T1000 (cell line): ENCODE measurements at places on chromosomes 4 and X.

GRCh38 chrX:103716962-103717361 lies 6.3 kb downstream of the TMEM31 start:
- no peak for DNase-seq

DNA sequence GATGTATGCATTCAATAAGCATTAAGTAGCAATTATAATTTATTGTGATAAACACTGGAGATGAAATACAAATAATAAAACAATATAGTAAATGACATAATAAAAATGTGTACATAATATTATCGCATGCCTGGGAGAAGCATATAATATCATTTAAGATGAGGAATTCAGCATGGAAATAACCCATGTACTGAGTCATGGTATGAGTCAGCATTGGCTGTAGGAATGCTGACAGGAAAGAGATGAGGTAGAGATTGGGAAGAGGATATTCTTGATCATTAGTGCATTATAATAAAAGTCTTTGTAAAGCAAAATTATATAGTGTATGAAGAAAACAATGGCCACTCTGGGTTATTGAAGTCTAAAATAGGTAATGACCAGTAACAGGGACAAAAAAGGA lies 82.8 kb downstream of the MAGEB10 start:
- no peak for DNase-seq

- peak; percentile 23 for DNase-seq
These were observed 726.6 kb downstream of the TRAM1L1 start for GRCh38 chr4:116358633-116359222.

GRCh38 chr4:120000591-120001296 lies 65.9 kb downstream of the MAD2L1 start:
- no peak for DNase-seq

GRCh38 chr4:71074452-71075299 lies 81.2 kb downstream of the DCK start:
- no peak for DNase-seq

DNA sequence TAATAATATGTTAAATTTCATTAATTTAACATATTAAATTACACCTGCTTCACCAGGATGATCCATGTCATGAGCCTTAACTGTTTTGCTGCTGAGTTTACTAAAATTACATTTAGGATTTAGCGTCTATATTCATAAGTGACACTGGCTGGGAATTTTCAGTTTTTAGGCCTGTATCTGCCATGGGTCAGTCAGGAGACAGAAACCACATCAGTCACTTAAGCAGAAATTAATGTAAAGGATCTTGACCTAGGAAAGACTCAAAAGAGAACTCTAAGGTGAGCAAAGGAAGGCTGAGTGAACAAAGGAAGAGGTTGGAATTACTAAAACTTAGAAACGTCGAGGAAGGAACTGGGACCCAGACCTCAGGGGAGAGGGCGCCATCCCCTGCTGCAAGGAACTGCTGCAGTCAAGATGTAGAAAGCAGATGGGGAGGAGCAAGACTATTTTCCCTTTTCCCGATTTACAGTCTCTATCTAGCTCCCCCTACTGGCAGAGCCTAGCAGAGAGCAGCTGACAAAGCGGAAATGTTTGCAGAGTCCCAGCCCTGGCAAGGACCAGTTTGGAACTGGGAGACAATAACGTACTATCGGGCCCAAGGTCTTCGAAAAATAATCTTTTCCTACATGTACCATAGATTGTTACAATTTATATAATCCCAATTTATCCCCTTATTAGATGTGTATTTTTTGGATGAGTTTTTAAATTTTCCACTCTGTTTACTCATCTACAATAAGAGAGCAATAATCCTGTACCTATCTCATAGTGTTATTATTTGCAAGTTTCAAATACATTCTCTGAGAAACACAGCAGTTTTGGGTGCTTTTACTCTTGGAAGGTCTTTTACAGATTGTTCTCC lies 22.6 kb upstream of the RBBP7 start:
- no peak for DNase-seq

- DNase-seq, result no peak
These were observed 26.7 kb upstream of the SLC10A7 start for GRCh38 chr4:146548443-146548842.

- no peak for DNase-seq
These were observed 151.0 kb upstream of the DKK2 start for GRCh38 chr4:107187091-107187490.

DNA sequence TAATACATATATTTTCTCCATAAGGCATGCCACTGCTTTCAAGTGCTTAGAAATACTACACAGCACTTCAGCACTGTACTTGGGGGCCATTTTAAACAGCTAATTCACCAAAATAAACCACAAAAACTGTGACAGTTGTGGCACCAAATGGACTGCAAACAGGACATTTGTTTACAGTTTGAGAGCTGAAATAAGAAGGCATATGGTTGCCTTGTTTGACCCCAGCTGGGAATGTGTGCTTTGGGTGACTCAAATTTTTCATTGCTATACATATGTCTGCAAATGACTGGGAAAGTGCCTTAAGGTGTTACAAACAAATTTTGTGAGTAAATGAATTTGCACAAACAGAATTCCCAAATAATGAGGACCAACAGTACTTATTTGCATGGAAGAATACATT lies 124.2 kb downstream of the BANK1 start:
- DNase-seq, result no peak

- no peak for DNase-seq
These were observed 1.2 kb upstream of the TMEM47 start for GRCh38 chrX:34658326-34658725.

GRCh38 chr4:88696630-88697029 lies 999 bp downstream of the NAP1L5 start:
- DNase-seq, result no peak

DNA sequence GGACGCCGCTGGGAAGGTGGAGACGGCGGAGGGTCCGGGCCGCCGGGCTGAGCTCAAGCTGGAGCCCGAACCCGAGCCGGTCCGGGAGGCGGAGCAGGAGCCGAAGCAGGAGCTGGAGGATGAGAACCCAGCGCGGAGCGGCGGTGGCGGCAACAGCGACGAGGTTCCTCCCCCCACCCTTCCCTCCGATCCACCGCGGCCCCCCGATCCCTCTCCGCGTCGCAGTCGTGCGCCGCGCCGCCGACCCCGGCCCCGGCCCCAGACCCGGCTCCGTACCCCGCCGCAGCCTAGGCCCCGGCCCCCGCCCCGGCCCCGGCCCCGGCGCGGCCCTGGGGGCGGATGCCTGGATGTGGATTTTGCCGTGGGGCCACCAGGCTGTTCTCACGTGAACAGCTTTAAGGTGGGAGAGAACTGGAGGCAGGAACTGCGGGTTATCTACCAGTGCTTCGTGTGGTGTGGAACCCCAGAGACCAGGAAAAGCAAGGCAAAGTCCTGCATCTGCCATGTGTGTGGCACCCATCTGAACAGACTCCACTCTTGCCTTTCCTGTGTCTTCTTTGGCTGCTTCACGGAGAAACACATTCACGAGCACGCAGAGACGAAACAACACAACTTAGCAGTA lies 483 bp downstream of the USP27X start:
- no peak for DNase-seq
